SK-N-MC (cell line): ENCODE measurements at places on chromosomes 12 and 14.

DNA sequence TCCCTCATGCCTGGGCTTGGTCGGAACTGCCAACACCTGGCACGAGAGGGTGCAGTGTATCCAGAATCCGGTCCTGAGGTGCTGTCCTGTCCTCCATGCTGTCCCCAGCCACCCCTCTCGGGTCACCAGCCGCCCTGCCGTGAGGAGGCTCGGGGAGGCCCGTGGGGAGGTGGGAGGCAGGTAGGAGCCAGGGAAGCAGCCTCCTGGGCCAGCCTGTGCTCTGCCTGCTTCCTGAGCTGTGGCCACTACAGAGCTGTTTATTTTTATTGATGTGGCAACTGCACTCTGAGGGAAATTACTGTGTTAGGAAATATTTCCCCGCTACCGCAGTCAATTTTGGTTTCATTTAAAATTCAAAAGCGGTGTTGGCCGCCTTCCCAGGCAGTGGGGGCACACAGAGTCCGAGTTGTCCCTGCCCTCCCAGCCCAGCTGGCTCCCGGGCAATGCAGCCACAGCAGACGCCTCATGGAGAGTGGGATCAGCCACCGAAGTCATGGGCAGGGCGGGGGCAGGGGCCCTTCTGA lies 18.3 kb downstream of the NOC4L start:
- DNase-seq = peak; percentile 8

GRCh38 chr14:70919774-70920173 lies 12.5 kb downstream of the PCNX1 start:
- DNase-seq = no peak

DNA sequence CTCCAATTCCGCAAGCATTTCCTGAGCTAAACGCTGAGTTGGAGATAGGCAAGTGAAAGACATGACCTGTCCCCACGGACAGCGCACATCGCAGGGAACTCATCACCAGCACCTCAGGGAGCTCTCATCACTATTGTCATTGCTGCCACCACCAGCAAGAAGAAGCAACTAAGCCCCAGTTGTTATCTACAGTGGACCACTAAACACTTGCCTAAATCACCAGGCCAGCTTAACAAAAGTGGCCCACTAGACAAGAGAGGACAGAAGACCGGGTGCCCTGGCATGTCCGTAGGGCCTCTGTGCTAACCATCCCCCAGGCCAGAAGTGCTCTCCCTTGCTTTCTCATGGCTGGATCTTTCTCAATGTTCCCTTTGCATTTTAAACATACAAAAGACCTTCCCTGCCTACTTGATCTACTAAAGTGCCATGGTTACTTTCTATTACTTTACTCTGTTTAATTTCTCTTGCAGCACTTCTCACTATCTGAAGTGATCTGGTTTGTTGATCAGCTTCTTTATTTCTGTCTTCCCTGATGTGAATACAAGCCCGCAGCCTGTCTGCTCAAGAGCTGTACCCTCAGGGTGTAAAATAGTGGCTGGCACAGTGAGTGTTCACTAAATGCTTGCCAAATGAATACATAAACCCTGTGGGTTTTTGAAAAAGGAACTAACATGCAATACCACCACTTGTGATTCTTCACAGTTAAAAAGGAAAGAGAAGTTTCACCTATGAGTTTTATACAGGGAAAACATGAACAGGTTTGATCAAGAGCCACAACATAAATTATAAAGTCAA lies 60.9 kb upstream of the RFLNA start:
- DNase-seq = peak; percentile 20

DNA sequence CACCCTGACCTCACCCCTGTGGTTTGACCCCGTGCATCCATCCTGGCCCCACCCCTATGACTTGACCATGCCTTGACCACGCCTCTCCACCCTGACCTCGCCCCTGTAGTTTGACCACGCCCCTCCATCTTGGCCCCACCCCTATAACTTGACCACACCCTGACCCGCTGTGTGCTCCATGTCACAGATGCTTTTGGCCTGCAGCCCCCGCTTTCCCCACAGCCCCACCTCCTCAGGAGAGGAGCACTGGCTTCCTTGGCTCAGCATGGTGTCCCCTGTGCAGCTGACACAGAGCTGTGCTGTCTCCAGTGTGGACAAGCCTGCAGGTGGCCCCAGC lies 269.9 kb upstream of the SFSWAP start:
- DNase-seq = no peak

DNA sequence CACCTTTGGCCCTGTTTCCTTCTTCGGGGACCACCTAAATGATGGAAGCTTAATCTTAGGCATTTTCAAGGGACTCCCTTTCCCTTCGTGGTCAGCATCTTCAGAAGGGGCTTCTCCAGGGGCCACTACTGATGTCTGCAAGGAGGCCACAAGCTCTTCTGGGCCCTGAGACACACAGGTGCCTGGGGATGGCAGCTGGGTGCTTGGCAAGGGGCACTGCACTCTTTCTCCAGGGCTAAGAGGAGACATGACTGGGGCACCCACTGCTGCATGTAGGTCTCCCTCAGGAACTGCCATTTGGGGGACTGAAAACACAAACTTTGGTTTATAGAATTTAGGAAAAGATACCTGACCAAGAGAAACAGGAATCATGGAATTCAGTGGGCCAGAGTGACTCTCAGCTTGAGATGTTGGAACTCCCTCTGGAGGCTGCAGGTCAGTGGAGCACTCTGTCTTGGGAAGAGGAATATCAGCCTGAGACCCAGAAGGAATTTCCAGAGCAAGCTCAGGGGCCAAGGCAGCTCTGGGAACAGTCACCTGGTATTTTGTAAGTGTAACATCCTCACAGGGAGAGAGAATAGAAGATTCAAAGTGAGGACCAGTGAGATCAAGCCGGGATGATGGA lies 16.0 kb downstream of the PLD4 start:
- no peak for DNase-seq

GRCh38 chr12:128825835-128826234 lies 2.1 kb upstream of the SLC15A4 start:
- no peak for DNase-seq

DNA sequence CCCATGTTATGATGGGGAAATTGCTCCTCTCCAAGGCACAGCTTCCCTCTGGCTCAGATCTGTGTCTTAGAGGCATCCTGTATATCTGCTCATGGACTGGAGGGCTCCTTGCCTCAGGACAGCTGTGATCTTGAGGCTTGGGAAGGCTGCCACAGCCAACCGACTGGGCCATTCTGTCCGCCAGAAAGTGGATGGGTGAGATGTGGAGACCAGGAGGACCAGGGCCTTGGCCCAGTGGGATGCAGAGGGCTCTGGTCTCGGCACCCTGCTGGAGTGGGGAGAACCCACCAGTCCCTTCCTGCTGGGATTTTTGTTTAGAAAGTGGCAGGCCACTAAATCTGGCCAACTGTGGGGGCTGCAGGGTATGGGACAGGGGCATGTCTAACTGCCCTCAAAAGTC lies 148.6 kb downstream of the CALM1 start:
- DNase-seq = no peak

- no peak for DNase-seq
These were observed 22.6 kb downstream of the GALNT9 start for GRCh38 chr12:132306885-132307191.

GRCh38 chr14:93880021-93880820 lies 46.9 kb upstream of the FAM181A start:
- DNase-seq = peak; percentile 85

DNA sequence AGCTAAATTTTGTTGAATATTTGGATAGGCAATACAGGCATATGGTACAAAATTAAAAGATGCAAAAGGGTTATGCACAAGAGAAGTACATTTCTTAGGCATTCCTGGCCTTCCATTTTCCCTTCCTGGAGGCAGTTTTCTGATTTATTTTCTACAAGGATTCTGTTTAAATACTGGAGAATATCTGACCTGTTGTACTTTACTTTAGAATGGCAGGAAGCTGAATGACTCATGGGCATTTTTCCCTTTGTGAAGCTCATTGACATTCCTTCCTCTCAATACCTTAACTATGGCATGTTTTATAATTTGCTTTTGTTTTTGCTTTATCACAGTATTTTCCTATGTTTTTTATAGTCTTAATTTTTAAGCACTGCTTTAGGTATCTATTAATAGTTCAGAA lies 62.7 kb downstream of the RCOR1 start:
- no peak for DNase-seq

DNA sequence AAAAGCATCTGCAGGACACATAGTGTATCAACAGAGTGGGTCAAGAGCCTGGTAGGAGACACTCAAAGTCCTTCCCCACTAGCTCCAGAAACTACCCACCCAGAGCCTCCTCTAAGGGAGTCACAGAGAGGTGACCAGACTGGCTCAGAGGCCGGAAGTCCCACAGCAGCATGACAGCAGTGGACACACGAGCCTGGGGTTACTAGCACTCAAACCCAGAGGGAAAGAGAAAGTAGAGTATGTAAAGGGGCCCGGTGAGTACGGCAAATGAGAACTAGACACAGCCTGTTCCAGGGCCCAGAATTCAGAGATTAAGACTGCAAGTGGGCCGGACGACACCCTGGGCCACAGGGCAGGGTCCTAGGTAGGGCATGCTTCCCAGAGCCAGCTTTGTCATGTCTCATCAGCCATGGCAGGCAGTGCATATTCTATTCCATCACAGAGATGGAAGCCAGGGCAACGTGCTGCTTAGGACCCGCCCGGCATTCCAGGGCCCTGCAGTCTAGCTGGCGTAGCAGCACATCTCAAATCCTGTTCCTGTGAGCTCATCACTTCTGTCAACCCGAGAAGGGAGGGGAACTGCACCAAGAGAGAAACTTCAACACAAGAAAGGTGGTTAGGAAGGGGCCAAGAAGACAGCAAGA lies 4.2 kb downstream of the IFFO1 start:
- no peak for DNase-seq
